Transverse colon (tissue), 4 donors: ENCODE measurements at places on chromosomes 3 and 15. TPM values are rescaled to one million over a fixed set of nuclear protein-coding genes. Genes with fewer than 3 reads are reported as not detected.

GNB4 gene
- total RNA-seq = 10.9 TPM

FSTL1 gene
- total RNA-seq = 106 TPM

ZKSCAN7 gene
- 0.37 TPM for total RNA-seq

ATP10A gene
- 3.5 TPM for total RNA-seq

C15orf62 gene
- total RNA-seq = 0.14 TPM

SPESP1 gene
- 2.5 TPM for total RNA-seq

SUCNR1 gene
- not detected for total RNA-seq

HES1 gene
- total RNA-seq = 89.9 TPM

GRCh38 chr3:184598574-184598927, 37.0 kb downstream of the EPHB3 start:
- no peaks in the 10 kb centered on the region for H3K36me3 ChIP-seq
- H3K27me3 ChIP-seq = peaks cover 22% of the 10 kb centered on the region
- no peak overlapping the region for H3K27ac ChIP-seq
- DNase-seq = no peak

GRCh38 chr15:77874063-77874462, 203.4 kb downstream of the TBC1D2B start:
- no peak overlapping the region for H3K27ac ChIP-seq
- H3K4me1 ChIP-seq = no peaks in the 10 kb centered on the region

- H3K4me3 ChIP-seq = no peak overlapping the region
- H3K36me3 ChIP-seq = no peaks in the 10 kb centered on the region
- no peaks in the 10 kb centered on the region for H3K4me1 ChIP-seq
- no peak overlapping the region for H3K27ac ChIP-seq
- no peak for DNase-seq
Observed at GRCh38 chr3:62467966-62468722, 94.8 kb upstream of the FEZF2 start.

DNA sequence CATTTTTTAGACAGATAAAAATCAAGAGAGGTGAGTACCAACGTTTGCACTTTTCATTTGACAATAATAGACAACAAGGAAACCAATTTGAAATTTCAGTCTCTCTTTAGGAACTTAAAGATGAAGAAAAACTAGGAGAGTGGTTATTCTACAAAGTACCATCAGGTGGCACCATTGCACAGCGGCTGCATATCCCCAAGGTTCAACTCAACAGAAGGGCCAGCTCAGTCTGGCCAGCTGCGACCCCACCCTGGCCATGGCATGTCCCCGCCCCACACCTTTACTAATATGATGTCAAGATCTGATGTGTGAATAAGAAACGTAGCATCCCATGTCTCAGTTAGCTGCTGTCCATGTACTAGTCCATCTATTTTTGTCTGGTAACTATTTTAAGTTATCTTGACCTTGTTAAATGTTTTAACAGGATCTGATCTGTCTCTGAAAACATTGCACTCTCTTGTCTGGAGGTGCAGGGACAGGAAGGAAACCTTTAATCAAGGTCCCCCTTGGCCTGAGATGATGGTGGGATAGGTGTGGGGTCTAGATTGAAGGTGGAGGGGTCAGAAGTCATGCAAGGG, 35.5 kb upstream of the CGNL1 start:
- peak; percentile 51 for DNase-seq
- H3K27me3 ChIP-seq = no peaks in the 10 kb centered on the region
- H3K36me3 ChIP-seq = no peaks in the 10 kb centered on the region
- H3K4me1 ChIP-seq = no peaks in the 10 kb centered on the region
- no peak overlapping the region for H3K4me3 ChIP-seq

- no peaks in the 10 kb centered on the region for H3K36me3 ChIP-seq
- H3K4me1 ChIP-seq = no peaks in the 10 kb centered on the region
- no peaks in the 10 kb centered on the region for H3K27me3 ChIP-seq
- no peak overlapping the region for H3K4me3 ChIP-seq
Observed at GRCh38 chr3:194257151-194257621, 93.9 kb downstream of the CPN2 start.

GRCh38 chr3:17771177-17772017, 29.0 kb upstream of the TBC1D5 start:
- H3K4me1 ChIP-seq = no peaks in the 10 kb centered on the region
- no peaks in the 10 kb centered on the region for H3K36me3 ChIP-seq
- no peak overlapping the region for H3K27ac ChIP-seq
- H3K27me3 ChIP-seq = no peaks in the 10 kb centered on the region
- H3K4me3 ChIP-seq = no peak overlapping the region

DNA sequence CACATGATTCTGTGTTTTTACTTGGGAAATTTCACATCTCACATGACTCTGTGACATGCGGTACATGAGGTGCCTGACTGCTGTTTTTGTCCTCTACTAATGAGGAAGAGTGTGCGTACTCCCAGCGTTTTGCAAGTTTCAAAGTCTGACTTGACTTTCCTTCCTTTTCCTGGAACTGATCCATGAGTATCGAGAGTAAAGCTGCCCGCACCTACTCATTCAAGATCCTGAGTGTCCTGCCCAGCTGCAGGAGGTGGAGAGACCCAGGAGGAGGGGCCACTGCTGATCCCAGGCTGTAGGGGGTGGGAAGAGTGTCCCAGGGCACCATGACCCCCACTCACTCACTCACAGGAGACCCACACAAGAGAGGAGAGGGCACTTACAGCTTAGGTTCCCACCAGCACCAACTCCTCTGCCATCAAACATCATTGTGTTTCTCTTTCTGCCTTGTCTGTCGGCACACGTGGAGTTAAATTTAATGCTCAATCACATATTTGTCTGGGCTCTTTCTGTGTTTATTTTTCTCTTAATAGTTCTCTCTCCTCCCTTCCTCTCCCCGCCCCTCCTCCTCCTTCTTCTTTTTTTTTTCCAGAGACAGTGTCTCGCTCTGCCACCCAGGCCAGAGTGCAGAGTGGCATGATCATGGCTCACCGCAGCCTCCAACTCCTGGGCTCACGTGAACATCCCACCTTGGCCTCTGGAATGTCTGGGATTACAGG, 1.4 kb downstream of the CCR5AS start:
- H3K36me3 ChIP-seq = no peaks in the 10 kb centered on the region
- peak overlapping the region; percentile 51 for H3K4me3 ChIP-seq
- H3K27ac ChIP-seq = peak overlapping the region; percentile 87

- H3K4me3 ChIP-seq = no peak overlapping the region
- no peak for DNase-seq
Observed at GRCh38 chr15:60424006-60424405, 26.2 kb upstream of the ANXA2 start.

DNA sequence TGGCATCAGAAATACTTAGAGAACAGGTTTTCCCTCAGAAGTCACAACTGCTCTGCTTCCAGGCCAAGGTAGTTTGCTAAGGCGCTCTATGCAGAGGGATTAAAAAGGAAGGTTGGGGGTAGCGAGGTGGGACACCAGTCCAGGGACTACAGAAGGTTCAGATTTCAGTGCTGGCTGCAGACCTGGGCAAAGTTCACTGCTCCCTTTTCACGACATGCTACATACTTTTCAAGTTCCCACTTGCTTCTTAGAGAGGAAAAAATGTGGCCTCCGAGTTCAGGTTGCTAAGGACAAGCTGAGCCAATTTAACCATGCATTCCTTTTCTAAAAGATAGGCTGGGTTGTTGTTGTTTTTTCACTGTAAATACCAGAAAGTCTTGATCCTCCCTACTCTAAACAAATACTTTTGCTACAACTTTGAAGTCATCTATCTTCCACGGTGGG, 158.6 kb upstream of the NR2F2 start:
- no peaks in the 10 kb centered on the region for H3K36me3 ChIP-seq
- no peaks in the 10 kb centered on the region for H3K27me3 ChIP-seq
- H3K4me3 ChIP-seq = no peak overlapping the region
- H3K4me1 ChIP-seq = no peaks in the 10 kb centered on the region
- no peak for DNase-seq
- no peak overlapping the region for H3K27ac ChIP-seq

- H3K27ac ChIP-seq = peak overlapping the region; percentile 27
- no peak for DNase-seq
- peaks cover 9% of the 10 kb centered on the region for H3K4me1 ChIP-seq
- no peaks in the 10 kb centered on the region for H3K27me3 ChIP-seq
Observed at GRCh38 chr3:119630880-119631329, 29.5 kb downstream of the POPDC2 start.

DNA sequence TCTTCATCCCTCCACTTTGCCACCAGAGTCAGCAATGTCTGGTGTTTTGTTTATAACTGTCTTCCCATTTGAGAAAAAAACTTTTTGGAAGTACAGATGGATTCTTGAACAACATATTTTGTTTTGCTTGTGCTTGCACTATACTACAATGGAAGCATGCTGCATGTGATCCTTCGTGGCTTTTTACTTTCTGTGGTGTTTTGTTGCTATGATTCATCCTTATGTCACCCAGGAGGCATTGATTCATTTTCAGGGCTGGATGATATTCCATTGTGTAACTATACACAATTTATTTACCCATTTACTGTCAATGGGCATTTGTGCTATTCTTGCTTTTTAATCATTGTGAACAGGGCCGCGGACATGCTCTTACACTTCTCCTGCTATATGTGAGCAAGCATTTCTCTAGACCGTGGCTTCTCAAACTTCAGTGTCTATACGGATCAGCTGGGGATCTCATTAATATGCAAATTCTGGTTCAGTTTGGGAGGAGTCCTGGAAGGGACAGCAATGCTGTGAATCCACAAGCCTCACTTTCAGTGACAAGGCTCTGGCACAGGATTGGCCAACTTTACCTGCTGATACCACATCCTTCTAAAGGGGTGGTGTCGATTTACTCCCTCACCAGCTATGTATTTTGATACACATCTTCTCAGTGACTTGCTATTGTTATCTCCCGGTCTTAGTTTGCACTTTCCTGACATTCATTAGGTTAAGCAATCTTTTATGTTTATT, 65.9 kb downstream of the POLR2M start:
- H3K4me3 ChIP-seq = no peak overlapping the region
- H3K27me3 ChIP-seq = no peaks in the 10 kb centered on the region
- H3K36me3 ChIP-seq = no peaks in the 10 kb centered on the region
- no peak for DNase-seq
- no peaks in the 10 kb centered on the region for H3K4me1 ChIP-seq
